NCI-H187 (cell line): ENCODE measurements at places on chromosomes 5 and 9.

- DNase-seq = no peak
These were observed 5.8 kb downstream of the MFAP3 start for GRCh38 chr5:154044581-154044980.

DNA sequence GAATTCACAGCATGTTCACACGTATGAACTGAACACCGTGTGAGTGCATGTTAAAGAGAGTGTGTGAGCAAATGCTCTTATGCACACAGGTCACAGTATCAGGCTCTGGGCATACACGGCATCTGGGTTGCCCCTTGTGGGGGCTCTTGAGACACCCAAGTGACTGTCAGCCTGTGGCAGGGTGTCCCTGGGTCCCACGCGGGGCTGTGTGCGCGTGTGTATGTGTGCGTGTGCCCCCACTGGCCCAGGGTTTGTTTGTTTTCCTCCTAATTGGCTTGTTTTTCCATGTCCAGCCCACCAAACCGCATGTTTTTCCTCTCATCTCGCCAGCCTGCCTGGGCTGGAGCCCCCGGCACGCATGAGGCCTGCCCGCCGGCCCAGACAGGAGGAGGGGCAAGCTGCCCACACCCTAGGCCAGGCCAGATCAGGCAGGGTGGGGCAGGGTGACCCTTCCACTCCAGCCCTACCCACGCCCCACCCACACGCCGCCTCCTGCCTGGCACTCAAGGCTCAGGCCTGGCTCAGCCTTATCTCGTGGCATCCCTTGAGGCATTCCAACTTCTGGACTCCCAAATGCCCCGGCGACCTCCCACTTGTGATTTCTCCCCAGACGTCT lies 28.8 kb downstream of the CNTFR start:
- no peak for DNase-seq

- DNase-seq = no peak
These were observed 31.8 kb downstream of the FABP6 start for GRCh38 chr5:160260881-160261815.

DNA sequence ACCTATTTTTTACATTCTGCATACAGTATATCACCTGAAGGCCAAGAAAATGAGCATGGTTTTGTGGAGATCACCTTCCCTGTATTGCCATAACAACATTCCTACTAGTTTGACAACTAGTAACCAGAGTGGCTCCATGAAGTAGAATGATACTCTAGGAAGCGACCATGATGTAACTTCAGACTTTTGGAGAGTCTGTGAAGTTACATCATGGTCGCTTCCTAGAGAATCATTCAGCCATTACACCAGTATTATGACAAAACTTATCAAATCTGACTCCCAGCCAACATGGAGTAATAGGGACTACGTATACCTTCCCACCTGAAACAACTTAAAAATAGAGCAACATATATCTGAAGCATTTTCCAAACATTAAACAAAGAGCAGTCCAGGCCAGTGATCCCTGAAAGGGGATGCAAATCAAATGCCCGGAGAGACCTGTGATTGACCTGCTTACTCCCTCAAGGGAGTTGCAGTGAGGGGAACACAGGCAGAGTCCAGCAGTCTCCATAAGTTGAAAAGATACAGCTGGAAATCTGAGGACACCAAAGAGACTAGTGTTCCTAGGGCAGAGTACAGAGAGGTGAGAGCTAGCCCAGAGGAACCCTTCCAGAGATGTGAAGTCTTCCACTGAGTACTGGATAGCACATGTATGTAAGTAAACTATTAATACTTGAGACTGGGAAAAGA lies 7.8 kb downstream of the ECM2 start:
- no peak for DNase-seq
